Erythroblast (primary cell): ENCODE measurements at places on chromosomes 3 and 15.

GRCh38 chr15:63233667-63234423 is 43.6 kb upstream of the APH1B start:
- no peak for DNase-seq

DNA sequence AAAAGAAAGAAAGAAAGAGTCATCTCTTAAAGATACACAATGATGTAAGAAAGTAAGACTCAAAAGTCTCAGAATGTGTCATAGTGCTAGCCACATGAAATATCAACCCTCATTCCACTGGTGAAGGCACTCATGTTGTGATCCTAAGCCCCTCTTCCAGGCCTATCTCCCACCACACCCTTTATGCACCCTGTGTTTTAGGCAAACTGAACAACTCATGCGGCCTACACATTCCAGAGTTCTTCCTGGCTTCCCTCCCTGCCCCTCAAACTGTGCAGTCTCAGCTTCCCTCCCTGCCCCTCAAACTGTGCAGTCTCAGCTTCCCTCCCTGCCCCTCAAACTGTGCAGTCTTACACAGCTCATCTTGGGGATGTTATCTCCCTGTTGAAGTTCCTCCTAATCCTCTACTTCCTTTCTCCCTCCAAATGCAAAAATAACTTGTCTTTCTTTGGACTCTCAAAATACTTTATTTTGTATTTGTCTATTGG is 69.0 kb upstream of the FNDC3B start:
- no peak for DNase-seq

DNA sequence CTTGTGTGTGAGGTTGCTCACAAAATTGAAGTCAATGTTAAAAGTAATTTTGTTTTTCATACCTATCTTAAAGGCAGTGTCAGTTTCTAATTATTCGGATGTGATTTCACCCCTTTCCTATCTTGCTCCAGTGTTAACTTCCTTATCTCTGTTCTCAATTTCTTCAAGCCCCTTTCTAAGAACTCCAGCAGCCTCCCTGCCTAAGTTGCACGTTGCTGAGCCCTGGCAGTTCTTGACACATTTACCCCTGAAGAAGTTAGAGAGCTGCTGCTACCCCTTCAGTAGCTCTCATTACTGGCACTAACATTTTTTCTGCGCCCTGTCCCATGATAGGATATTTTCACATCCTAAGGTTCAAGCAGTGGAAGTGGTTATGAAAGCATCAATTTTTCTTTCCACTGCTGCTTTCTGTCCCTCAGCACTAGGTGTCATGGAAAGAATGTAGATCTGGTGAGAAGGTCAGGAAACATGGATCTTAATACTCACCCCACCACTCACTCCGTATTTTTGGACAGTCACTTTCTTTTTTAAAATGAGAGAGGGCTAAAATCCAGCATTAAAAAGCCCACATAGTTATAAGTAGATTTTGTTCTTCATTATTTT is 62.9 kb downstream of the OPA1 start:
- peak; percentile 76 for DNase-seq

DNA sequence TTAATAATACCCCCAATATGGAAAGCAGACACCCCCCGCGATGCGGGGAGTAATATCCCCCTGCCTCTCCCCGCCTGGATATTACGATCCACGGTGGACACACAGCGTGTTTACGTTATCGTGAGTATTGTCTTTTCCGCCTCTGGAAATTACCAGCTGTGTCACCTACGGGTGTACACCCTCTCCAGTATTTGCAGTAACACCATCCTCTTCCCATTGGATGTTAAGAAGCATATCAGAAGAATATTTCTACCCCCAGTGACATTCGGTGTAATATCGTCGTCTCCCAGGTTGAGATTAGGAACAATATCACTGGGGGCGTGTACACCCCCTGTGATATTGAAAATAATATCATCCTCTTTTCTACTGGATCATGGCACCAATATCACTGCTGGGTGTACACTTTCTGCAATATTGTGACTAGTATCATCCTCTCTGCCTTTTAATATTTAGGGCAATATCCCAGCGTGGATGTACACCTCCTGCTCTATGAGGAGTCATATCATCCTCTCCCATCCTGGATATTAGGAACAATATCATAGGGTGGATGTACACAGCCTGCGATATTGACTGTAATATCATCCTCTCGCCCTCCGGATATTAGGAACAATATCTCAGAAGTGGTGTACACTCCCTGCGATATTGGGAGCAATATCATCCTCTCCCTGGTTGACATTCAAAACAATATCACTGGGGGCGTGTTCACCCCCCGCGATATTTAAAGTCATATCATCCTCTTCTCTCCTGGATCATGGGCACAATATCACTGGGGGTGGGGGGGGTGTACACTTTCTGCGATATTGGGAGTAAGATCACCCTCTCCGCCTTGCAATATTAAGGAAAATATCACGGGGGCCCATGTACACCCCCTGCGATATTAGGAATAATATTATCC is 20.3 kb upstream of the BMF start:
- DNase-seq = no peak

- peak; percentile 57 for DNase-seq
Observed at GRCh38 chr15:26091184-26091583, 228.1 kb upstream of the ATP10A start.

GRCh38 chr3:187610981-187611511 is 59.1 kb downstream of the SST start:
- DNase-seq = no peak

DNA sequence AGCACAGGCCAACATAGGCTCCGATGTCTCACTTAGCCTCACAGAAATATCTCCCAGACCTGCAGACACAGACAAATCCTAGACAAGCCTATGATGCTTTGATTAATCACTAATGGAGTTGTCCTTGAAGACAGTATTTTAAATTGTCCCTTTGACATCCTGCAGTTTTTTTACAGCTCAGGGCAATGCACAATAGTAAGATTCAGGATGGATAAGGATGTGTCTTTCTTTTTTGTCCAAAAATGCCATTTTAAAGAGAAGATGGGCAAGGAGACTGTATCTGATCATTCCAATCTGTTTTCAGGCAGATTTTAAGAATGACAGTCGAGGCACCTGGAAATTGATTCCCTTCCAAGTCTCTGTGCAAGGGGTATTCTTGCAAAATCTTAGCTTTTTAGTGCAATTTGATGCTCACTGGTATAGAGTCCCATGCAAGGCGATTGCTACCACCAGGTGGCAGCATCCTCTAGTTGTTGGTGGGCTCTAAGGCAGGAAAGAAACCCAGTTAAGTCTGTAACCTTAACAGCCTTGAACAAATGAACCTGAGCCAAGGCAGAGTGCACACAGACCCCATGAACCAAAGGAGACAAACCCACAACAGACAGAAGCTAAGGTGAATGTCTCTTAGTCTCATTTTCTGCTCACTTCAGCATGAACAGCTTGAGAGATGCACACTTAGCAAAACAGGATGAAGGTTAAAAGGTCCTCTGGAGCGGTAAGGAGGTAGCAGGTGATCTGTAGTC is 51.2 kb upstream of the MINAR1 start:
- DNase-seq = peak; percentile 75

DNA sequence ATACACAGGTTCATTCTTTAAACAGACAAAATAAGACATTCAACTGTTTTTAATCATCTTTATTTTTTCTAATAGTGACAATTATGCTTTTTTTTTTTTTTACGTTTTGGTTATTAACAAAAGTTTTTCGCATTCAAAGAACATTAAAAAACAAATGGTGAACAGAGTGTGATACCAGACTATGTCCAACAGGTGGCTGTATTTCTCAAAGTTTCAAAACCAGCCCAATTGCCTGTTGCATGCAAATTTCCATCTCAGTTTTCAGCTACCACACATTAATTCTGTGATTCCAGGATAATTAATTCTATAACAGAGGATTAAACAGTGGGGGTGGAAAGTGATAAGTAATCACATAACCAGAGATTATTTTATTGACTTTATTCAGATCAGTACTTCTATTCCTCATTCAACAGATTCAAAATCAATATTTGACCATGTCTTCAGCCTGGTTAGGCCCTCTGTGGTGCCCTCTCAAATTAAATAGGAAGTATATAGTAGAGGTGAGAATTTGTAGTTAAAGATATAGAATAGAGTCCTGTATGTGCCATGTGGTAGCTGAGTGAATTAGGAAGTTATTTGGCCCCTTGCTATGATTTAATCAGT is 122.2 kb upstream of the DCBLD2 start:
- peak; percentile 33 for DNase-seq

GRCh38 chr3:126715432-126715831 is 11.4 kb downstream of the CHCHD6 start:
- DNase-seq = no peak

DNA sequence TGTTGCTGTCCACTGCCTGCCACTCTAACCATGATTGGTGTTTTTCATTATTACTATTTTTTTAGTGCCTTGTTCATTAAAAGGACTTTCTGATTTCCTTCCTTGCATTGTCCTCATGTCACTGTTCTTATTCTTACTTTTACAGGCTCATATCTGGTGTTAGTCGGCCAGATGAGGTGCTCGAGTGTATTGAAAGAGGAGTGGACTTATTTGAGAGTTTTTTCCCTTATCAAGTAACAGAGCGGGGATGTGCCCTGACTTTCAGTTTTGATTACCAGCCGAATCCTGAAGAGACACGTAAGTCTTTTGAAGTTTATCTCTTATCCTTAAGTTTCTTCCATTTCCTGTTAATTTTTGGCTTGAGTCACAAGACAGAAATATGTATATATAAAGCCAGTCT is 23.2 kb downstream of the QTRT2 start:
- peak; percentile 29 for DNase-seq

DNA sequence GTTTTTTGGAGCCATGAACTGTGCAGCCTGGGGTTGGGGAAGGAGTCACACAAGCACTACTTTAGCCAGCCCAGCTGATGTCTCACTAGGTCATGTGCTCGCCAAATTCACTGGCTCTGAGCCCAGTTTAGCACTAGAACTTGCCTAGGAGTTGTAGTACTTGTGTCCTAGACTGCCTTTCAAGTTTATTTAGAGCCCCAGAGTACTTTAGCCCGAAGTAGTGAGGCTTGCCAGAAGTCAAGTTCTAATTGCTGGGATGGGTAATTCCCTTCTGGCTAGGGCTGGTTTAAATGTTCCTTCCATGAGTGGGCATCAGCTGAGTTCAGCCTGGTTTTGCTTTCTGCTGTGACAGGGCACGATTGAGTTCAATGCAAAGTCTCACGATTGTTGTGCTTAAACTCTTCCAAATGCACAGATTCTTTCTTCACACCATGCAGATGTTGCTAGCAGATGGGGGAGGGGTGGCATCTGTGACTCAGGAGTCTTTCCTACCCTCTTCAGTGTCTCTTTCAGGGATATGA is 228.2 kb upstream of the ZPLD1 start:
- DNase-seq = peak; percentile 31

- no peak for DNase-seq
Observed at GRCh38 chr3:134464064-134464688, 21.6 kb downstream of the ANAPC13 start.

GRCh38 chr3:160754371-160754854 is 1.6 kb upstream of the PPM1L start:
- DNase-seq = peak; percentile 73

DNA sequence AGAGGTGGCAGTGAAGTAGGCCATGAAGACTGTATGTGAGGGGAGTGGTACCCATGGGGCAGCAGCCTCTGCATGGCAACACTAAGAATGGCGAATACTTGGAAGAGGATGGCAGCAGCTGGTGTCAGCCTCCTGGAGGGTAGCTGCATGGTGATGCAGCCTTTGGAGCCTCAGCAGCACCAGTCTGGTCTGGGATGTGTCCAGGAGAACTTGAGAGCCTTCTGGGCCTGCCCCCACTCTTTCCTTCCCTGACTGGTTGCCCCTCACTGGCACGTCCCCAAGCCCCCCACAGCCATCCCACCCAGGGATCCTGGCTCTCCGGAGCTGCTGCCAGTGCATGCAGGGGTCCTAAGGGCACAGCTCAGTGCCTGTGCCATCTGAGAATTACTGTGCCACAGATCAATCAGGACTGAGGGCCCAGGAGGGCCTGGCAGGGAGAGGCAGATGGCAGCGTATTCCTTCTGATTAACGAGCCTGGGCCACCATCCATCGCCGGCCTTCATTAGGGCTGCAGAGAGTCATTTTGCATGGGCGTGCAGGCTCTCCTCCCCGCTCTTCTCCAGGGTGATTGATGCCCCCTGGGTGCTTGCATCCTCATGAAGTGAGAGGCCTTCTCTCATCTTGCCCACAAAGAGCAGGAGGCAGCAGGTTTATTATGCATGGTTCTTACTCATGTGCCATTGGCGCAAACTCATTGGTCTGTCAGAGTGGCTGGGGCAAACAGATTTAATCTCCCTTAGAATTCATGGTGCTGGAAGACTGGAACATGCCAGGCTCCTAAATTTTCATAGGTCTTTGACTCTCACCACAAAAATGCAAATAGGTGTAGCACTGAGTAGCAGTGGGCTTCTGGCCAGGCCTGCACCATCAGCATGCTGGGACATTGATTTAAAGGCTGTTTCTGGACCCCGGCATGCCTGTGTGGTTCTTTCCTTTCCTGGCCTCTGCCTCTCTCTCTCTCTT is 116.8 kb downstream of the EPHB1 start:
- DNase-seq = no peak

- no peak for DNase-seq
Observed at GRCh38 chr3:185717121-185717520, 107.7 kb downstream of the IGF2BP2 start.

DNA sequence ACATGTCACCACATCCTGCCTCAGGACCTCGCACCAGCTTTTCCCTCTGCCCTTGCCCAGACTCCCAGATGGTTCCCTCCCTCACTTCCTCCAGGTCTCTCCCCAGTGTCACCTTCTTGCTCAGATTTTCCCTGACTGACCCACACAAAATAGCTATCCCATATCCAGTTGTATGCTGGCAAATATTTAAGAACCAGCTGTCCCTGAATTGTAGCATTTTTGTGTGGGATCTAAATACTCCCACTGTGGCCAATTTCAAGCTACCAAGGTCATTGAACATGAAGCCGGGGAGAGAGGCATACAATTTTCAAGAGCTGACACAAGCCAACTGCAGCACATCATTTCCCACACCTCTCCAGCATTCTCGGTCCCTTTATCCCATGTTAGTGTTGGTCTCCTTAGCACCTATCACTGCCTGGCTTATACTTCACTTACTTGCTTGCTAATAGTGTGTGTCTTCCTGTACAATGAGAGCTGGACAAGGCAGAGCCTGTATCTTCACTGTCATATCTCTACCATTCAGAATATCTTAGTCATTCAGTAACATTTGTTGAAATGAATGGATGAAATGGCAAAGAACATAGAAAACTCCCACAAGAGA is 101.3 kb upstream of the CTNNB1 start:
- no peak for DNase-seq

DNA sequence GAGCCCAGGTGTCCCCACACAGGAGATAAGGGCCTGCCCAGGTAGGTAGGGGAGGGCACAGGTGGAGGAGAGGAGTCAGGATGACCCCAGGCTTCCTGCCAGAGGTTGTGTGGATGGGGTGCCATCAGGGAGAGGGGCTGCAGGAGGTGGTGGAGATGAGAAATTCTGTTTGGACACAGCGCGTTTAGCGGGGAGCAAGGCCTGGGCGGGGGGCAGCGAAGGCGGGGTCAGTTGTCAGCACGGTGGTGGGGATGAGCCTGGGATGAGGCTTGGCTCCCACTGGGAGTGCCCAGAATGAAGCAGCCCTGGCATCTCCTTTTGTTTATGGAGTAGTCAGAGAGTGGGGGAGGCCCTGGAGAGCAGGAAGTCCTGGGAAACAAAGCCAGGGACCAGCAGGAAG is 14.6 kb downstream of the RNF123 start:
- DNase-seq = no peak
